Activated CD4-positive, CD25-positive, alpha-beta regulatory T cell (primary cell): ENCODE measurements at places on chromosomes 5 and 9.

DNA sequence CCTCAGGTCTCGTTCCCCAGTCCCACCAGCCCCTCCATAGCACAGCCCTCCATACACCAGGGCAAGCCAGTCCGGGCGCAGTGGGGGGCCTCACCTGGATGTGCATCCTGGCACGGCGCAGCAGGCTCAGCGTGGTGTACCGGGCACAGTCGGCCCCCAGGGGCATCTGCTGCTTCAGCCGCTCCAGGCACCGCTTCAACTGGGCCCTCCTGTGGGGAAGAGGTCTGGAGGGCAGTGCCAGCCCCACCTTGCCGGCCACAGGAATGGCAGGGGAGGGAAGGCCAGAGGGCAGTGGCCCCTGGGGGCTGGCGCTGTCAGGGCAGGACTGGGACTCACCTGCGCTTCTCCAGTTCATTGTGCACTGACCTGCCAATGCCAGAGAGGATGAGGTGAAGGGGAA, 1.4 kb downstream of the MXD3 start:
- no peak for DNase-seq

- DNase-seq = no peak
These were observed 63.2 kb upstream of the FSTL4 start for GRCh38 chr5:133675376-133676154.

- DNase-seq = no peak
These were observed 732 bp downstream of the SNAPC3 start for GRCh38 chr9:15423231-15423985.

DNA sequence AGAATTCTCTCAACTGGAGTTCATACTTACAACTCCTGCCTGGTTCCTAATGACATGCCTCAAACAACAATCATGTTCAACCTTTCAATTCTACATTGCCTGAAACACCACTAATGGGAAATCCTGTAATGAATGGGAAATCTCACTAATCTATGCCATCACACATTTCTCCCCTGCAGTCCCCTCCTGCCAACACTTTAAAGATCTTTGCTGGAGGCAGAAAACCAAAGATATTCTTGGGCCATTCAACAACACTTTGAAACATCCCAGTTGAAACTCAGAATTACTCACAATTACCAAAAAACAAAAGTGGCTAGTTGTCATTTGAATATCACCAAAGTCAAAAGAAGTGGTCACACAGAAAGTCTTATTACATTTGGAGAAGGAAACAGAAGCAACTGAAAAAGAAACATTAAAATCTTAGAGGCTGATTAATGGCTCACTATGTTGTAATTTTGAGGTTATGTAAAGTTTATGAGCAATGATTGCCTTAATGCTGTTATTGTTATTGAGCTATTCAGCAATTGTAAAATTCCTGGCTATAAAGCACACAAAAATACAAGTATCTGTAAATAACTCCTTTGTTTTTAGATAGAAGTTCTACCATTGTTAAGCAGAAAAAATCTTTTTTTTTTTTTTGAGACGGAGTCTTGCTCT, 313.4 kb upstream of the SLC30A5 start:
- no peak for DNase-seq
